ENCODE measurements at places on chromosomes 7 and 10.

GRCh38 chr7:76261931-76262330 is 40.5 kb upstream of the HSPB1 start:
- DNase-seq = no peak

DNA sequence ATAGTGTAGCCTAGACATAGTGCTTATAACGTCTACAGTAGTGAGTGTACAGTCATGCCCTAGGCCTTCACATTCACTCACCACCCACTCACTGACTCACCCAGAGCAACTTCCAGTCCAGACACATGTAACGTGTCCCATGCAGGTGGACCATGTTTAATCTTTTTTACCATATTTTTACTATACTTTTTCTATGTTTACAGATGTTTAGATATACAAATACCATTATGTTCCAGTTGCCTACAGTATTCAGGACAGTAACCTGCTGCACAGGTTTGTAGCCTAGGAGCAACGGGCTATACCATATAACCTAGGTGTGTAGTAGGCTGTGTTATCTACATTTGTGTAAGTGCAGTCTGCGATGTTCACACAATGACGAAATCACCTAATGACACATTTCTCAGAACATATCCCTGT is 11.0 kb downstream of the MPP7 start:
- DNase-seq = peak; percentile 29

- no peak for DNase-seq
Observed at GRCh38 chr7:47636433-47637175, 54.7 kb upstream of the TNS3 start.

- no peak for DNase-seq
Observed at GRCh38 chr10:11162828-11163599, 145.3 kb downstream of the CELF2 start.

- DNase-seq = no peak
Observed at GRCh38 chr7:50164559-50165170, 71.6 kb upstream of the ZPBP start.

Data from GM04503 (cell line).